ENCODE measurements at places on chromosomes 7 and 10.

GRCh38 chr7:44184873-44185446 is 4.3 kb downstream of the GCK start:
- DNase-seq = no peak

DNA sequence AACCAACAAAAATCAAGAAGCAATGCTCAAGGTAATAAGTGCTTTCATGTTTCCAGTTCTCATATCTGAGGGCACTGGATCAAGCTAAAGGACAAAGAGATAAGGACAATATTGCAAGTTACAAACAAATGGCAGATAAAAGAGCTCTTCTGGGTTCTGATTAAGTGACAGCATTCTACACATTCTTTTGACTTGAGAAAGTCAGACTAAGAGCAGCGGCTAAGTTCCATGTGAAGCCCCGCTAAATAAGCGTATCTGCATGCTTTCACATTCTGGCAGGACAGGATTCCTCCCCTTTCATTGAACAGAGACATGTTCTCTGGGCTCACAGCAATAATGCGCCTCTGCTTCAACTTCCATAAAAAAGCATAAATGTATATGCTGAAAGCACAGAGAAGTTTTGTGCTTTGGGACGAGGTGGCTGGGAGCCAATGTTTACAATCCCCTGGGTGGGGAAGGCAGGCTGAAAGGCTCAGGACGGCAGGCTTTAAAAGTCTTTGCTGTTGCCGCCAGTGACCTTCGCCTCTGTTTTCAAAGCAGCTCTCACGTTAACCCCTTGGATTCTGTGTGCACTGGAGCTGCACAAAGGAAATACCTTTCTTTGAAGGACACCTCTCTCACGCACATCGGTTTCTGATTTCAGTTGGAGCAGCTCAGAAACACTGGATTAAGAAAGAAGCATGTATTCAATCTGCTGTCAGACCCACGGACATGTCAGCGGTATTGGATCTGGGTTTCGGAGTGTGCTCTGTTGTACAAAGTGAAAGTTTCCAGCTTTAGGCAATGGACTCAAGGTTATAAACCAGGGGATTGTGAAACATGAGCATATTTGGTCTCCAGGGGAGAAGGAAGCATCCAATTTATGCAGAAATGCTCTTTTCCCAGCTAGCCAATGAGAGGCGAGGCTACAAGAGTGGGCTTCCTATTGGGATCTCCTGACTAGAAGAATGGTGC is 105.4 kb upstream of the FAM133B start:
- peak; percentile 89 for DNase-seq

DNA sequence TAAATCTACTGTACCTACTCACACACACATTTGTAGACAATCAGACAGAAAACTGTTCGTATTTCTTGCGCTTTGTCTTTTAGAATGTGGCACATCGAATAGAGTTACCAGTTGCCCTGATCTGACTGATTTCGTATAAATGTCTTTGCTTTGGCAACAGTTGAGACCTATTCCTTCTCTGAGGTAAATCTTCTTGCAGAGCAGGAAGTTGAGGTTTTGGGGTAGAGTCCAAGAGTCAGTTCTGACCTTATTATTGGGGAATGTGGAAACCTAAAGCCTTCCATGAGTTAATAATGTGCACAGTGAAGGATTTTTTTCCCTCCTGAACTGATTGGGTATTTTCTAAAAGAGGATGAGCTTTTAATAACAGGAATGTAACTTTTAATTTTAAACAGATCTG is 135.3 kb downstream of the KIAA1217 start:
- DNase-seq = no peak

- no peak for DNase-seq
These were observed 228.1 kb downstream of the CSTF2T start for GRCh38 chr10:51471271-51471670.

DNA sequence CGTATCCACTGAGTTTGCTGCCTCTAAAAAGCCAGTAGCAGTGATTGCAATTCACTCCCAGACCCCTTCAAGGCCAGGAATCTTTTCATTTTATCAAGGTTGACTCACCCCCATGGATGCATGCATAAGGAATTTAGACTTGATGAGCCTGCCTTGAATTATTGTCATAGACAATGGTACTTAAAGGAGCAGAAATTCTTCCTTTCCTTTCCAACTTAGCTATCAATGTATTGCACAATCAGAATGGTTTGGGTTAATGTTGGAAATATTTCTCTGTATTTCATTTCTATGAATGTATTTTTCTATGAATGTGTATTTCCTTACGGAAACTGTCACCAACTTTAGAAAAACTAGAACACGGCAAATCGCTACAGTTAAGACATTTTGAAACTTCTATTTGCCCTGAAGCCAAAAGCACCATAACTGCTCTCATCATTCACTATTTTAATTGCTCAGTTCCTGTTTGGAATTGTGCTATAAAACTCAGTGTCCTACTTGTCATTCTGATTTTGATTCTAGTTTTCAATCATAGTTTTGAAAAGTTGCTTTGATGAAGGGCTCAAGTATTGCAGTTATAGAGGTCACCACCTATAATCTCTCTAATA is 355.7 kb upstream of the AKR1E2 start:
- DNase-seq = peak; percentile 3

DNA sequence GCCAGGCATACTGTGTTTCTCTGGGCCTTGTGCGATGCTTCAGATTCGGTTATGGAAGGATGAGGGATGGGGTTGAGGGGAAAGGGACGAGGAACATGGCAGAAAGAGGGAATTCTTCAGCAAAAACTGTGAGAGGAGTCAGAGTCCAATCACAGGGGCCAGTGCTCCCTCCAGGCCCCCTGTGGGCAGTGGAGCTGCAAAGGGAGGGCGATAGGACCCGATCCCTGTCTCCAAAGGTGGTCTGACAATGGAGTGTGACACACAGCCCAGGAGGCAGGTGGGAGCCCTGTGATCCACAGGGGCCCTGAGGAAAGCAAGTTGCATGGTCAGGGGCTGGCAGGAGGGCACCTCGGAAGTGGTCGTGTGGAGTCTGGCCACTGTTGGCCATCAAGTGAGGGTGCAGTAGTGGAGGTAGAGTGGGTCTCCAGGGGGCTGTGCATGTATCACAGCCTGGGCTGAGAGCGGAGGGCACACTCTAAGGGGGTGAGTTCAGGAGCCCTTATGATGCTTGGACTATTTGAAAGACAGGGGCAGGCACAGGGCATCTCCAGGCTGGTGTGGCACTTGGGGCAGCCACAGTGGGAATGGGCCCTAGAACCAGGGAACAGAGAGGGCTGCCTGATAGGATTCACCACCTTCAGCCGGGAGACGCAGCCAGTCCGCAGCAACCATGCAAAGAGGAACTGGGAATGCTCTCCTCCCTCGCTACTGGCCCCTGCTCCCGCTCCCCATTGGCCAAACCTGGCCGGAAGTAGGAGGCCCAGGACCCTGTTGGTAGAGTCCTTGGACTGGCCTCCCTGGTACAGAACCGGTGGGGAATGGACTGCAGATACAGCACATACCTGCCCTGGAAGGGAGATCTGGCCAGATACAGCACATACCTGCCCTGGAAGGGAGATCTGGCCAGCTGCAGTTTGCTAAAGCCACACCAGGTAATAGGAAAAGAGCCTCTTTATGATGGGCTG is 115.9 kb downstream of the ADCY1 start:
- no peak for DNase-seq

- peak; percentile 94 for DNase-seq
These were observed 81.8 kb upstream of the FAM204A start for GRCh38 chr10:118423800-118424442.
